ENCODE measurements at places on chromosomes 7 and 10.

GRCh38 chr7:31494421-31494820, 19.5 kb upstream of the ITPRID1 start:
- no peak for DNase-seq

DNA sequence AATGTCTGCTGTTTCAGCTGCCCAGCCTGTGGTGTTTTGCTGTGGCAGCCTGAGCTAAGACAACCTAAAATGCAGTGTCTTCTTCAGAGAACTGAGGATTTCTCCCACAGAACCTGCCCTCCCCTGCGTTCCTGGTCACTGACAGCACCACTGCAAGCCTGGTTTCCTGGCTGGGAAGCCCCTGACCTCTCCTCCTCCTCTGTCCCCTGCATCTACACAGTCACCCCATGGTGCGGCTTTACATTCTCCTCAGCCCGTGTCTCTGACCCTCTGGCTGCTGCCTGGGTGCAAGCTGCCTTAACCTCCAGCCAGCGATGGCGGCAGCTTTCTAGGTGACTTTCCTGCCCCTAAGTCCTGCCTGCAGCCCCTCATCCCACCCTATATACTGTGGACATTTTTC, 337.3 kb upstream of the ZNF32 start:
- no peak for DNase-seq

DNA sequence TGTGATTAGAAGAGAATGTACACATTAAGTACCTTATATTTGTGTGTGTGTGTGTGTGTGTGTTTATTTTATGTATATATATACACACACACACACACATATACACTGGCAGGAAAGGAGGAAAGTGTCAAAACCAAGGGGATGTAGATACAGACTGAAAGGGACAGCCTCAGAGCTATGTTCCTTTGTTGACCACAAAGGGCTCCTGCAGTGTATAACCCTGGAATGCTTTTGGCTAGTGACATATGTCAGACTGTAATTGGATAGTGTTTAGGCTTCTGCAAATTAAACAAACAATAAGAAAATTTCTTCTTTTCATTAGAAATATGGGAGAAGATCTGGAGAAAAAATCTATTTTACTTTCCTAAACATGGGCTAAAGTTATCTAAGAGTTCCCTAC, 15.9 kb downstream of the GBF1 start:
- no peak for DNase-seq

DNA sequence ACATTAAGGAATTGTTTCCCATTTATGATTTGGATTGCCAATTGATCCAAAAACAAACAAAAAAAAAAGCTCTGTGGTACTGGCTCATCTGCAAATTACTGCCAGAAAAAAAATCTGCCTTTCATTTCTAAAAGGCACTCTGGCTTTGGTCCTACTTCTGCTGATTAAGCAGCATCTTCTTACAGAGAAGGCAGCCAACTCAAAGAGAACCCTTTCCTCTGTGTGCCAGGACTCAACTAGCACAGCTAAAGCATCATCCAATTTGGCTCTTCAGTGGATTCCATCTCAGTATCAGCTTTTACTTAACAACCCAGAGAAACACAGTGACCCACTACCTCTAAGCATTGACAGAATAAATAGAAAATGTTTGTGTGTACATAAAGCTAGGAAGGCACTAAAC, 80.6 kb downstream of the GSAP start:
- DNase-seq: no peak
